ENCODE measurements at places on chromosomes 13 and 19.

- no peak for DNase-seq
Observed at GRCh38 chr13:80558074-80558473, 217.1 kb upstream of the SPRY2 start.

GRCh38 chr13:64912141-64912540 is 2318.0 kb downstream of the PCDH9 start:
- DNase-seq: no peak

GRCh38 chr13:26899202-26899601 is 138.6 kb upstream of the GPR12 start:
- DNase-seq: no peak

DNA sequence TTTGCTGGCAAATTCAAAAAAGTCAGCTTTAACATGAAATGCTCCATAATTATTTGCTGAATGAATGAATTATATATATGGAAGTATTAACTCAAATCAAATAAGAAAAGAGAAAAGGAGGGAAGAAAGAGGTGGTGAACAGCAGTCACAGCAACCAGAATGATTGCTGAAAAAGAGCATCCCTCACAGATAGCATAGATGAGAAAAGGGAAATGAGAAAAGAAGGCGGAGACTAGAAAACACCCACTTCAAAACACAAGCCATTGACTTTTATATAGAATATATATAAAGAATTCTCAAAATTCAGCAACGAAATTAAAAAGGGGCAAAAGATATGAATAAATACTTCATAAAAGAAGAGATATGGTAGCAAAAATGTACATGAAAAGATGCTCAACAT is 75.2 kb downstream of the CAB39L start:
- no peak for DNase-seq

DNA sequence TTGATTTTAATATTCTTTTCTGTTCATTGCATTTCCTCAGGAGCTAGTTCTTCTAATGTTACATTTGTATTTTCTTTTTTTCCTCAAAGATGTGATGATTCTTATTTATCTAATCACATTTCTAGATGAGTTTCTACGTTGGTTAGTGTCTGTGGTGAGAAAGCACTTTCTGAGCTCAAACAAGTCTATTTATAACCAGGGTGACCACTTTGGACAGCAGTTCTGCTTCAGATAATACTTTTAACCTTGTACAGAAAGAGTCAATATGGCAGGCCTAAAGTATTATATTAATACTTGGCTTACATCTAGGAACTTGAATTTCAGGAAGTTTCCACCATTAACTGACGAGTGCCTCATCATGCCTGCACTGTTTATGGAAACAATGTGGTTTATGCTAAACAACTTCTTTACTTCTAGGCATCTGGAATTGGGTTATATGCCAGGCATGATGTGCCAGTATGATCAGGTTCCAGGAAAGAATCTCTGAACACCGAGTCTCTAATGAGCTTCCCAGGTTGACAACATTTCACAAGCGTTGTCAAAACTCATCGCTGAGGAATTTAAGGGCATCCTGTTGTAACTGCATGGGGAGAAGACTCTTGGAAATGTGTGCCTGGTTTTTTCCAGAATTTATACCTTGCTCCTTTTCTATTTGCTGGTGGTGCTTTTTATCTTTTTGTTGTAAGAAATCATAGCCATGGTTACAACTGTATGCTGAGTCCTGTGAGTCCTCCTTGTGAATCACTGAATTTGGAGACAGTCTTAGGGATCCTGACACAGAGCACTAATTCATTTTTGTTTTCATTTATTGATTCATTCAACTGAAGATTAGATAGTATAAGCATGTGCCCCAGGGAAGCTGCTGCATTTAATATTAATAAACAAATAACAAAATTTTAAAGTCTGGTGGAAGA is 344.4 kb upstream of the PCDH9 start:
- no peak for DNase-seq

GRCh38 chr19:5914946-5915781 is 1.1 kb downstream of the CAPS start:
- peak; percentile 36 for DNase-seq

- DNase-seq: no peak
Observed at GRCh38 chr19:30545752-30546151, 173.6 kb downstream of the ZNF536 start.

DNA sequence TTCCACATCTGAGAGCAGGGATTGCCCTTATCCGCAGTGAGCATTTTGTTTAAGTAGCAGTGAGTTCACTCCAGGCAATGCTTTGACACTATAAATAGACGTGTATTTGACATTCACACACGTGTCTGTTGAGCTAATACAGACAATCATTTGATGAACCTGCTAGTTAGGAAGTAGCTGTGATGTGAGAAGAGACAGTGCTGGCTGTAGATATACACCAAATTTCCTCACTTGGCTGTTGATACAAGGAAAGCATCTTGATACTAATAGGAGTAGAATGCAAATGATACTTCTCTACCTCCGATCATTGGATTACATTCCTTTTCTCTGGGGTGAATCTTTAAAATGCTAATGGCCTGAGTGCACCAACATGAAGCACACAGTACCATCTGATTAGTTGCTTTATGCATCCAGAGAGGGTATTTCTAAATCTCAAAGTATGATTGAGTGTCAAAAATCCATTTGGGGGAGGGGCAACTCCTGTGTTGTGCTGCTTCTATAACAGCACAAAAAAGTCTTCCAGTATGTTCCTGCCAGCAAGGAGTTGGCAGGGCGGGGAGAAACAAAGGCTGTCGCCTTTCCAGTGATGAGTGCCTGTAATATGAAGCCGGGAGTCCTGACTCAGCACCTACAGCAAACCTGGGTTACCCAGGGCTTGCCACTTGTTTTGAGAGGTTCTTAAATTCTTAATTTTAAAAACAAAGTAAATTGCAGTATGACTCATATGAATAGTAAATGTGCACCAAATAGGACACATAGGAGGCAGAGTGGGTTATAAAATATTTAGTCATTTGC is 7.0 kb downstream of the CUL4A start:
- DNase-seq: peak; percentile 34

DNA sequence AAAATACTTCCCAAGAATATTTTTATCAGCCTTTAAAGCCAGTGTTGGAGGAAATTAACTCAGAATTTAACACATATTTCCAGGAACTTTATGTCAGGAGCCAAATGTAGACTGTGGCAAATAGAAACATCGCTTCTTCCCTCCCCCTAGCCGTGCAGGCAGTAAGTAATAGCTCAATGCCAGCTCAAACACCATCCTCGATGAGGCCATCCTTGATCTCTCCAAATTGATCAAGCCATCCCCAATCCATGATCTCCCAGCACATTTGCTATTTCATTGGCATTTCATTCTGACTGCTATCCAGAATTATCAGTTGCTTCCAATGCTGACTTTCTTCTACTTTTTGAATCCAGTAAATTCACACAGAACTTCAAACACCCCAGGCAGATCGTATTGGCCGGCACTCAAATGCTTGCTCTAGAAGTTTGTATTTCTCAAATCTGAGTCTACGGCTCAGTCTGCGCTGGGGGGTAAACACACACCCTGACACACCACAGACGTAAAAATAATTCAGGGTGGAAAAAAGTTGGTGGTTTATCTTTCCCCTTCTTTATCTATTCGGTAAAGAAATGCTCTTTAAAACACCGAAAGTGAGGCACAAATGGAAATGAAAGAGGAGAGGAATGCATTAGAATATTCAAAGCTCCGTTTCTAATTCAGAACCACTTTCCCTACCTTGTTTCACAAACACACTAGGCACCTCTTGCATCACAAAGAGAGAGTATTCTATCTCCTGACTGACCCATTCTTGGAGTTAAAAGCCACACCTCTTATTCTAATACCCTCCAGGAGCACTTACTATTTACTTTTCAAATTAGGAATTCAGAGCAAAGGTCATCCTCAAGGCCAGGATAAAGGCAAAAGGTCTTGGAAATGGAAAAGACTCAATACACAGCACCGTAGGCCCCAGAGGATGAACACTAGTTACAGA is 991 bp downstream of the OBI1 start:
- no peak for DNase-seq

GRCh38 chr13:80157261-80157932 is 183.5 kb downstream of the SPRY2 start:
- DNase-seq: no peak

DNA sequence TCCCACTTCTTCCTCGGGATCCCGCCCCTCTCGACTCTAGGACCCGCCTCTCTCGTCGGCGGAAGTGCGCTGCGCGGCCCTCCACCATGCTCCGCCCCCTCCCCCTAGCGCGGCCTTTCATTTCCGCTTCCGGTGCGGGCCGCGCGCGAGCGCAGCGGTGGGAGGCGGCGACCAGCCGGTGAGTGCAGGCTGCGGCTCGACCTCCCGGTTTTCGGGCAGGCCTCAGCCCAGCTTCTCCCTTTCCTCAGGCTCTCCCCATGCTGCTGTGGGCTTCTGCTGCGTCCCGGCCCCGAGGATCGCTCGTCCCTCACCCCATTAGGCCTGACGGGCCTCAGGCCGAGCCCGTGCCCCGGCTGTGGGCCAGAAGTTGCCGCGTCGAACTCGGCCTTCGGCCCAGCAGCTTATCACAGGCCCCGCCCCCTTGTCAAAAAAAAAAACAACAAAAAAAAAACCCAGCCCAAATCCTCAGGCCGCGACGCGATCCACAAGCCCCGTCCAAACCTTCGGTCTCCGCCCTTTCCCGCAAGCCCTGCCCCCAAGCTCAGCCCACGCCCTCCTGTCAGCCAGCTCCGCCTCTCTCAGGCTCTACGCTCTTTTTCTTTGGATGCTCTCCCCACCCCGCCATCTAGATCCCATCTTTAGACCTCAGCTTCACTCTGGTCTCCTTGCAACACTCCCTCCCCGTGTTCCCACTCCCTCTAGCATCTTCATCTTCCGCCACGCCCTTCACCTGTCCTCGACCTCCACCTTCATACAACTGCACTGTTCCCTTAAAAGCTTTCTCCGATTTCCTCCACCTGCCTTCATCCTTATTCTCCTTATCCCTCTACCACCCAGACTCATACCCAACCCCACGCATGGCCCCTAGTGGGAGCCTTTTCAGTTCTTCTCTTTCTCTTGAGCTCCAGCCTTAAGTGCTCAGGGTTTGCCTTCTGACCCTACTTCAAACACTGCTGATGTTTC is at the start of gene CLASRP:
TSS of gene CLASRP (plus strand) at position 115 of the 963 bp plus-strand sequence. CDS start 1,168 bp downstream, outside the sequence.
- peak; percentile 96 for DNase-seq
